ENCODE measurements at places on chromosomes 4 and X.
A peak's percentile ranks its signal among the peaks of the same experiment; 100 is the strongest.

- DNase-seq = no peak
Measured at GRCh38 chr4:170057866-170058265, 31.7 kb upstream of the MFAP3L start.

DNA sequence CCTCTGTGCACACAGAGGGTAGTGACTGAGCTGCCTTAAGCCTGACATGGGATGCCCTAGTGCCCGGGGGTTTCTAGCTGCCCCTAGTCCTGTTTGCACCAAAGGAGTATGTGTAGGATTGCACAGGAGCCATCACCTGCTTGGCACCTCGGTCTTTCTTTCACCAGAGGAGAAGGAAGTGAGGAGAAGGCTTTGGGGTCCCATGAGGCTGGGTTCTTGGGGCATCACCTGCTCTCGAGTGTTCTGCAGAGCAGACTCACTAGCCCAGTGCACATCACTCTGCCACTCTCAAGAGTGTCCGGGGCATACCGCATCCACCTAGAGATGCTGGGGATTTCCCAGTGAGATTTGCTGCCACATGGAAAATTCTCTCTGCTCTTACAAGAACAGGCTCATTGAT lies 40.5 kb upstream of the GPR78 start:
- DNase-seq = no peak

DNA sequence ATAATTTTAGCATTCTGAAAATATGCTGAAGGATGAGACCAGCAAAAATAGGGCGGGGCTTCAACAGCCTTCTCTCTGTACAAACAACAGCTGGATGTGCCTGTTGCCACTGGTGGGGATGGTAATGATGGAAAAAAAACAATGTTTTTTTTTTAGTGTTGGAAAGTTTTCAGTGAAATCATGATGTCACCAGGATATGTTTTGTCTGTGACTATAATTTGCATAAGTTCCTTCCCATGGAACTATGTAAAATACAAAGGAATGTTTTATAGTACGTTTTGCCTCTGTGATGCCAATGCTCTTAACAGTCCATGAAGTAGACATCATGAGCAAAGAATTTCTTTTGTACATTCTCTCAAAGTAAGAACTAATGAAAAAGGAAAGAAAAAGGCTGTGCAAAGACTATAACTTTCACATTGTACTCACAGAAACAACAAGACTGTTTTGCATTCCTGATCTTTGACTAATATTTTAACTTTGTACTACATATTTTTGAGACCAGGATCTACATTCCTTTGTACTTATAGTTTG lies 589.7 kb downstream of the SPRY1 start:
- no peak for DNase-seq

GRCh38 chrX:16603822-16604221 lies 46.1 kb upstream of the S100G start:
- no peak for DNase-seq

DNA sequence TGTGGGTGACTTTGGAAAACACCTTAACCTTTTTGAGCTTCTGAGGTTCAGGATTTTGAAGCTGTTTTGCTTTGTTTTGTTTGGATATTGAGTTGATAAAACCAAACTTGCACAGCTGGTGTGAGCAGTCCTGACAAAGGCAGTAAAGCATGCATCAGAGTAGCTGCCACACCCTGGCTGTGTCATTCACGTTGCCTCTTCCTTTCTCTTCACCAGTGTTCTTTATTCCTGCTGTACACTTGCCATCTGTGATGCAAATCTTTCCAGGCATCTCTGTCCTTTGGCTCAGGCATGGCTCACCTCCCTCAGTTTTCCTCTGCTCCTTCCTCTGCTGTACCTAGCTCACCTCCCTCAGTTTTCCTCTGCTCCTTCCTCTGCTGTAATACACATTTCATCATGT lies 1850.2 kb upstream of the AGA start:
- DNase-seq = no peak

DNA sequence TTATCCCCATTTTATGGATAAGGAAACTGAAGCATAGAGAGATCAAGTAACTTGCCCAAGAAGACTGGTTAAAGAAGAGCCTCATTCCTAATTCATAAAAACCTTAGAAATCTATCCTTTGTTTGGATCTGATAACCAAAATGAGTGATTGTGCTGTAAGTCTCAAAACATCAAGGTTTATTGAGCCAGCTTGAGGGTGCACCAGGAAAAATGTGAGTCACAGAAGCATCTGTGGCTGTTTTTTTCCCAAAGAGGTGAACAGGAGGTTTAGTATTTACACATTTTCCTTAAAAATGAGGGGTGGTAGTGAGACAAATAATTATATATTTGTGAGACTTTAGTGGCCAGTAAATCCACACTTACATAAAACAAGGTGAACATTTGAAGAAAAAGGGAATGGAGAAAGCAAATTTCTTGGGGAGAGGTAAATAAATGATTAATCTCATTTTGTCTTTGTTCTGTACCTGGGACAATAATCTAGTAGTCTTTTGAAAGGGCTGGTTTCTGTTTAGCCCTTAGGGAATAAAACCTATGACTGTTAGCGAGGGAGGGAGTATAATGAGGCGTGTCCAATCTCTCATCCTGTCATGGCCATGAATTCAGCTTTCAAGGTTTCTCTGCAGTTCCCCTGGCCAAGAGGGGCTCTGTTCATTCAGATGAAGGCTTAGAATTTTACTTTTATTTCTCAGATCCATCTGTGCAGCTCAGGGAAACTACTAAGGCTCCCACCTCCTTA lies 12.2 kb upstream of the FMR1 start:
- no peak for DNase-seq

- no peak for DNase-seq
Measured at GRCh38 chrX:84155938-84156337, 32.1 kb downstream of the RPS6KA6 start.

DNA sequence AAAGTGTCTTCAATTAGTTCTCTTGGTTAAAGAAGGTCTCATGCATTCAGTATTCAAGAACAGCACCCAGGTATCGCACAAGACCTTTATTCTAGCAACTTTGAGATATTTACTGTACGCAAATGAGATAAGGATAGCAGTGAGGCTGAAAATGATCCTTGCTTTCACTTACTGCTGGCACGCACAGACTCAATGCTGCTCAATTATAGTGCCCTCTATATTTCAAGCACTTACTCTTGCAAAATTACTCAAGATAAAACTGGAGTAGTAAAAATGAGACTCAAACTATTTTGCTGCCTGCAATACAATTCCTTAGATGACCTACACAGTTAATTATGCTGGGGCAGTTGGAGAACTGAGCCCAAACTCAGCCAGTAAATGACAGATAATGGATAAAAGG lies 60.9 kb downstream of the ADGRA3 start:
- no peak for DNase-seq

DNA sequence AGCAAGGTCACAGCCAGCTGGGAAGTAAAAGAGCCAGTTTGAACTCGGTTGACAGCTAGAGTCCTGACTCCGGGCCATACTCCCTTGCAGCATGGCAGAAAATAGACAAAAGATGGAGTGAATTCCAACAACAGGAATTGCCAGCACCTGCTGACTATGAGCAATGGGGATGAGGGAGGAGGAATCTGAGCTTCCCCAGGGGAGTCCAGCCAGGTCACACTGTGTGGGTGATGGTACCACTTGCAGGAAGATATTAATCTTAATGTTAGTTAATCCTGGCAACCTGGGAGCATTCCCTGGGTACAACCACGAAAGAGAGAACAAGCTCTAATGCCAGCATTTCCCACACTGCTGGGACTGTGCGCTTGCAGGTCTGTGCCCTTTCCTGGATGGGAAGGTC lies 48.1 kb upstream of the S100G start:
- DNase-seq = no peak

DNA sequence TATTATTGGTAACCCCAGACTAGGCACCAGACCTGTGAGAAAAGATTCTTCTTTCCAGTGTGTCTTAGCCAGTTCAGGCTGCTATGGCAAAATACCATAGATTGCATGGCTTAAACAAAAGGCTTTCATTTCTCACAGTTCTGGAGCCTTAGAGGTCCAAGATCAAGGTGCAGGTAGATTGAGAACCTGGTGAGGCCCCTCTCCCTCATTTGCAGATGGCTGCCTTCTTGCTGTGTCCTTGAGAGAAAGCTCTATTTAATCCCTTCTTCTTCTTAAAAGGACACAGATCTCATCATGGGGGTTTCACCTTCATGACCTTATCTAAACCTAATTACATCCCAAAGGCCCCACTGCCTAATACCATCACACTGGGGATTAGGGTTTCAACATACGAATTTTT lies 3.5 kb upstream of the PDLIM3 start:
- no peak for DNase-seq

DNA sequence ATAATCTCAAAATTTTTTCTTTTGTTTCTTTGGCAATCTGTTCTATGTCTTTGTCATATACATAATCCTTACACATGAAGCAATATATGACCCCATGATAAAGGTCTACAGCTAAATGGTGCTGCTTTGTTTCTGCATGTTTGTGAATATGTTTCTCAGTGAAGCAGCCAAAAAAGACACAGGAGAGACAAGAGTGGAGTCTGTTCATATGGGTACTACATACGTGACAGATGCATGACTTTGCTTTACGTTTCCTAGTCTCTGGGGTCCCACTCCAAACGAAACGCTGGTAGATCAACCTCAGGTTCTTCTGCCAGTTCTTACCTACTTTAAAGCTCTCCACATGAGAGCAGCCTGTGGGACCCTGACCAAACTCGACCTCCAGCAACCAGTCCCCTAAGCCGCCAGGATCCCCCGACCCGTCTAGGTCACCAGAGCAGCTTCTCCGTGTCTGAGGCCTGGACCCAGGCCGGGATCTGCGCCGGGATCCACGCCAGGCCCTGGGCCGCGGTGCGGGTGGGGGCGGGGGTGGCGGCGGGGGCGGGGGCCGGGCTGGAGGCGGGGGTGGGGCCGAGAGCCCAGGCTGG lies 1.5 kb downstream of the USP51 start:
- no peak for DNase-seq

DNA sequence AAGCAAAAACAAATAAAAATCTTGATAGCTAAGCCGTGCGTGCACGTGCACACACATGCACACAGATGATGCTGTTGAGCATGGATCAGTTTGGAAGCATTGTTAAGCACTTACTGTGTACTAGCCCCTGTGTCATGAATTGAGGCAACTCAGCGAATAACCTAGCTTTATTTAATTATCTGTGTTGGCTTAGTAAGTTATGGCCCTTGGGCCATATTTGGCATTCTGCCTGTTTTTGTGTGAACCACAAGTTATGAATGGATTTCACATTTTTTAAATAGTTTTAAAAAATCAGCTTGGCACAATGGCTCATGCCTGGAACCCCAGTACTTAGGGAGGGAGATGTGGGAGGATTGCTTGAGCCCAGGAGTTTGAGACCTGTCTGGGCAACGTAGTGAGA lies 113.6 kb upstream of the CBLL2 start:
- no peak for DNase-seq

DNA sequence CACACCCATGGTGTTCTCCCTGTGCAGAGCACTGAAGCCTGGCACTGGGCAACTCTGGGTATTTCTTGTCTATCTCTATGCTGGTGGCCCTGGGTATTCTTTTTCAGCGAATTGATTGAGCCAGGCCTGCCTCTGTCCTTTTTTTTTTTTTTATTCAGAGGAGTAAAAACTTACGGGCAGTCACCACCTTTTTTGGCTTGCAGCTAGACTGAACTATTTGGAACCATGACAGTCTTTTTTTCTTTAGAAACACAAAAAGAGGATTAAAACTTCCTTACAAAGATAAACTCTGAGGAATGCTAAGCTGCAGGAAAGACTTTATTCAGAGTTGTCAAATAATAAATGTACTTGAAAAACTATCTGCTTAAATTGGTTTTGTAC lies 119.2 kb upstream of the STIM2 start:
- DNase-seq = peak; percentile 33

- DNase-seq = no peak
Measured at GRCh38 chr4:78650106-78651024, 98.8 kb downstream of the ANXA3 start.

GRCh38 chrX:39975101-39975925 lies 122.4 kb downstream of the BCOR start:
- DNase-seq = no peak

- no peak for DNase-seq
Measured at GRCh38 chrX:33134164-33134563, 77.2 kb downstream of the DMD start.

- DNase-seq = no peak
Measured at GRCh38 chr4:21531048-21531447, 417.5 kb downstream of the KCNIP4 start.

DNA sequence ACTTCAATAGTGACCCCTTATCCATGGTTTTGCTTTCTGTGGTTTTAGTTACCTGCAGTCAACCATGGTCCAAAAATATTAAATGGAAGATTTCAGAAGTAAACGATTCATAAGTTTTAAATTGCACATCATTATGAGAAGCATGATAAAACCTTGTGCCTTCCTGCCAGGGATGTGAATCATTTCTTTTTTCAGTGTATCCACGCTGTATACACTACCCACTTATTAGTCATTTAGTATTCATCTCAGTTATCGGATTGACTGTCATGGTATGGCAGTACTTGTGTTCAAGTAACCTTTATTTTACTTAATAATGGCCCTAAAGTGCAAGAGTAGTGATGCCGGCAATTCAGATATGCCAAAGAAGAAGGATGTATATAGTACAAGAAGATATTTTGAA lies 37.7 kb upstream of the TASL start:
- no peak for DNase-seq

- no peak for DNase-seq
Measured at GRCh38 chrX:153371256-153371655, 29.9 kb downstream of the PNMA6E start.

- no peak for DNase-seq
Measured at GRCh38 chrX:100606753-100607152, 22.0 kb downstream of the TNMD start.

DNA sequence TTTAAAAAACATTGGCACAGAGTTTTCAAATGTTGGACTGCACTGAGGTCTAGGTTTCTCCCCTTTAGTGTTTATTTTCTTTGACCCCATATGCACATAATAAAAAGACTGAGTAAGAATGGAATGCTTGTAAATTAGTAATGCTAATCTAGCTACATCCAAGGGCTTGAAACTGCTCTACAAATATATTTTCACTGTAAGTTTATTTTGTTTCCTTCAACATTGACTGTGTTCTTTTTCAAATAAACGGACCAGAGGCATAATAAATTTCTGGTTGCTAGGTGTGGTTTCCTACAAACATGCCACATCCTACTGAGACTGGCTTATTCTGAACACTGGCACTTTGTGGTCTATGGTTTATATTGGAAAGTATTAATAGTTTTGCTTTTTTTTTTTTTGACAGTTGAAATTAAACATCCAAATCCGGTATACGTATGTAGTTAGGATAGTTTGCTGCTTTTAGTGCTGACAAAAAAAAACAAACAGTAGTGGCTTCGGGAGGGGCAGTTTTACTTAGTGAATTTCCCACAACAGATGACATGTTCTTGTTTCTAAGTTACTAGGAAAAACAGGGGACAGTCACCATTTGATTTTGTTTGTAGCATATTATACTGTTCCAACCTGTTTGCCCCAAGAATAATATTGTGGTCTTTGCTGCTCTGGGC lies 13.2 kb downstream of the CA5B start:
- no peak for DNase-seq
